ENCODE measurements at places on chromosomes 11 and 22.

DNA sequence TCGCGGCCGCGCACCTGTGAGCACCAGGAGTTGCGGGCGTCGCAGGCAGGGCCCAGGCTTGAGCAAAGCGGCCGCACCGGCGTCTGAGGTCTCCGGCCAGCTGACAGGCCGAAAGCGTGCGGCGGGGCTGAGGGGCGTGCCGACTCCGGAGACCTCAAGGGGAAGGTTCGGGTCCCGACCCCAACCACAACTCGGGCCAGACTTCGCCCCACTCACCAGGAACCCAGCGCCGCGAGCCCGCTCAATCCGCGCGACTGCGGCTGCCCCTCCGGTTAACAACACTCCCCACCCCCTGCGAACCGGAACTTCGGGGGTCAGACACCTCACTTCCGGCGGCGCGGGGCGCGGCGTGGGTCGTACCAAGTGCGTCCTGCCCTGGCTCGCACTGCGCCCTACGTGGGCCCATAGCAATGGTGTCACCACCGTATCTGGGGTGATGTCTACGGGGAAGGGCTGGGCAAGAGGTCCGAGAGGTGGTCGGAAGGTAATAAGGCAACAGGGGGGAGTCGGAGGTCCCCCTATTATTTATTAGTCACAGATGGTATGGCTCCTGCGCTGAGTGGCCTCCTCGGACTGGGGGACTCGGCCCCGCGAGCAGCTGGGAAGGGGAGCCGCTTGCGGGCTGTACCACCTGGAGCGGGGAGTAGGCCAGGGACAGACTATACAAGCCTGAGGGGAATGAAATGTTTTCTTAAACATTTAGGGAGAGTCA is at the start of gene SYVN1:
SYVN1 (minus strand) TSS at position 280 of the 712 bp plus-strand sequence. CDS start 918 bp downstream, outside the sequence.
- peak; percentile 93 for DNase-seq

GRCh38 chr11:130827451-130828377 is 88.6 kb downstream of the SNX19 start:
- DNase-seq, result peak; percentile 40

- no peak for DNase-seq
Observed at GRCh38 chr11:578276-579035, 2.2 kb downstream of the PHRF1 start.

GRCh38 chr11:125422681-125423080 is 73.4 kb downstream of the FEZ1 start:
- no peak for DNase-seq

DNA sequence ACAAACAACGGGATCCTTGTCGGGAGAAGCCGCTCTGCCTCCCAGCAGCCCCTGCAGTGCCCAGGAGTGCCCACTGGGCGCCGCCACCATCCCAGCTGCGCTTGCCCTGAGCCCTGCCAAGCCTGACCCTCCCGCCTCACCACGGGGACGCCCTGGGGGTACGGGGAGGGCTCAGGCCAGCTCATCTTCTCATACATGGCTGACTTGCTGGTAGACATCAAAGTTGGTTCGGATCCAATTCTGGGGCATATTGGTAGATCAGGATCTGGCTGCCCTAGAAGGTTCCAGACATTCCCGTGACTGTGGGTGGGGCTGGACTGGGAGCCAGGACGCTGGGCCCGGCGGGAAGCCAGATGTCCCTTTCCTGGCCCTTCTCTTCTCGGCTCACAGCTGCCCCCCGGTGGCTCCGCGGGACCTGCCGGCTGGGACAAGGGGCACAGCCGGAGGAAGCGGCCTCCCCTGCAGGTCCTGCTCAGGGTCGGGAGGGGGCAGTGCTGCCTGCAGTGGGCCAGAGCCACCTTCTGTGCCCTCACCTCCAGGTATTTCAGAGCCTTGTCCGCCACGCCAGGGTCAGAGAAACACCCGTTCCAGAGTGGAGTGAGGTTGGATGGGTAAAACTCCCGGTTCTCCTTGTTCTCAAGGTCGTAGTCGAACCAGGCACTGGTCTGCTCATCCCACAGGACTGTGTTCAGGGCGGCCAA is 10.6 kb upstream of the TREH start:
- DNase-seq, result peak; percentile 93

GRCh38 chr11:34552270-34552669 is 38.7 kb upstream of the ELF5 start:
- no peak for DNase-seq

DNA sequence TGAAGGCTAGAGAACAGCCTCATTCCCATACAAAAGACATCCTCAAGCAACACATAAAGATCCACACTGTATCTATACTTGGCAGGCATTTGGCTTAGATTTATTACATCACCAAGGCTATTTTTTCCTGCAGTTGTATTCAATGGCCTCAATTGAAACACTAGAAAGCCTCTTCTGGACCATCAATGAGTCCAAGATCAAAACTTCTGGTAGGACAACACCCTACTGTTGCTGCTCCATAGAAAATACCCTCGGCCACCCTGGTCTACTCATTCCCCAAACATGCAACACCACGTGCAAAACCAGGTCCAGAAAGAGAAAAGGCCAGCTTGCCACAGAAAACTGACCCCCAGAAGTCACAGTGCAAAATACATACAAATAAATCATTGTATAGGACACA is 56.9 kb upstream of the CADM1 start:
- DNase-seq, result no peak

DNA sequence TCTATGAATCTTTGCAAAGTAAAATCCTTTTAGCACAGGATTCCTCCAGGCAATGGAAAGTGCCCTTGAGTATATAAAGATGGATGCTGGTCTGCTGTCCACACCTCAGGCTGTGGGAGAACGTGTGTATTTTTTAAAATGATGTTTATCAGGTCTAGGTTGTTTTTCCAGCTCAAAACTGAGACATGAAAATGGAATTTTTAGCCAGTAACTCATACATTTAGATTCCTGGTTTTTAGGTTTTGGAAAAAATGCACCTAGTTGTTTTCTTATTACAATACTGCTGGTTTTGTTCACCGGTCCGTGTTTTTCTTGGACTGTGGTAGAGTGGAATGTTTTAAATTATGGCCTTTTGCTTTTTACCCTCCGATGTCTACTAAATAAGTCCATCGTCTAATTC is 554.7 kb downstream of the SOX6 start:
- DNase-seq, result no peak

DNA sequence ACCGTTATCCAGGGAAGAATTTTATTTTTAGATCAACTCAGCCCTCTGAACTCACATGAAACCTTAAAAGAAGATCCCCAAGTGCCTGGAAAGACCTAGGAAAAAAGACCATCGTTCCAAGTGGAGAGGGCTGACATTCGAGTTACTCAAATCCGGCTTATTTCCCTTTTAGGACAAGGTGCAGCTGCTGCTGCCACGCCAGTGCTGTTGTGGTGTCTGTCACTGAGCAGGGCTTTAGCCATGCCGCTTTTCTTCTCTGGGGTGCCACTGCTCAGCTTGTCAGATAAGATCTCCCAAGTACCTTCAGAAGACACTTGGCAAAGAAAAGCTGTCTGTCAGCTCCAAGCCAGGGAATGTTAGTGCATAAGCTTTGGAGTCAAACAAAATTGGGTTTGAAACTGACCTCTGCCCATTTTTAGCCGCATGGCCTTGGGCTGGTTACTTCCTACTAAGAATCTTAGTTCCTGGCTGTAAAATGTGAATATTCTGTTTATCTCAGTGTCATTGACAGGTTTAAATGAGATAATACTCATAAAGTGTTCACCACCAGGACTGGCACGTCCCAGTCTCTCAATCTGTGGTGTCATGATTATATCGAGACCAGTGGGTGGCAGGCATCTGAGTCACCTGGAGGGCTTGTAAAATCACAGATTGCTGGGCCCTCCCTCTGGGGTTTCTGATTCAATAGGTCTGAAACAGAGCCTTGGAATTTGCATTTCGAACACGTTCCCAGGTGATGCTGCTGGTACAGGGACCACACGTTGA is 117.5 kb downstream of the PKNOX2 start:
- DNase-seq, result no peak

Data from HuH-7 (cell line).